Fibroblast of lung (primary cell): ENCODE measurements at places on chromosomes 3 and 15. TPM values are rescaled to one million over a fixed set of nuclear protein-coding genes. Genes with fewer than 3 reads are reported as not detected.

- DNase-seq = no peak
Measured at GRCh38 chr15:76961268-76962011, 29.9 kb downstream of the RCN2 start.

- DNase-seq = no peak
Measured at GRCh38 chr15:38622908-38623307, 58.3 kb upstream of the RASGRP1 start.

DNA sequence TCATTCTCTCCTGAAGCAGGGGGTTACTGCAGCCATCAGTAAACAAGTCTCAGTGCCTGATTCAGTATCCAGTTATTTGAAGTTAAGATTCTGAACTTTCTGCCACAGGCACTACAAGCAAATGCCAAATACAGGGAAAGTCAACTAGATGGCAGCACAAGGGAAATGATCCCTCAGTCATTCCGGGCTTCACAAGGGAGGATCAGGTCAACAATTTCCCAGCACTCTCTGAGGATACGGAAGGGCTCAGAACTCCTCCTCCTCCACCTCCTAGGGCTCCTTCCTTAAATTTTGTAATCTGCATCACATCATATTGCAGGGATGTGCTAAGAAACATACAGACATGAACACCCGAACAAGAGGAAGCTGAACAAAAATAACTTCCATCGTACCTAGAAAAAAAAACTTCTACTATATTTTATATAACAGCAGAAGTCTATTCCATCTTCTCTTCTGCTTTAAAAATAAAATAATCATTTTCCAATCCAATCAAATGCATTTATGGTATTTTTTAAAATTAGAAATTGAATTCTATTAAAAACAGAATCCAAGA, 187.1 kb downstream of the FMN1 start:
- DNase-seq = peak; percentile 57

GRCh38 chr3:17009826-17010225, 125.1 kb downstream of the PLCL2 start:
- DNase-seq = peak; percentile 24

- no peak for DNase-seq
Measured at GRCh38 chr3:149214702-149215101, 6.9 kb downstream of the CP start.

DNA sequence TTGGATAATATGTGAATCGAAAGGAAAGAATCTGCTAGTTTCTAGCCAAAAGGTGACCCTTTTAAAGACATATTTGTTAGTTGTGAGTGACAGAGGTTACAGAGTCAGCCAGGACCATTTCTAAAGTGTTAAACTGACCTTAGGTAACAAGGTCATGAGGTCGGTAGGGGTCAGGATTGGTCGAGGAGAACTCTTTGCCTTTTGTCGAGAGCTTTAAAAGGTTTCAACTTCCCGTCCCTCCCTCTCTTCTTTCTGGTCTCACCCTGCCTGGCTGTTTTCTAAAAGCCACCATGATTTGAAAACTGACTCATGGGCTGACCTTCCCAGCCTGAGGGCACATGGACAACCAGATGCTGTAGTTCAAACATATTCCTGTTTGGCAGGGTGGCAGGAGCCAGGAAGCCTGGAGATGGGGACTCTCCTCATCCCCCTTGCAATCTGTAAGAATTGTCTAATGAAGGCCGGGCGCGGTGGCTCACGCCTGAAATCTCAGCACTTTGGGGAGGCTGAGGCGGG, 25.8 kb upstream of the PRTG start:
- DNase-seq = no peak

DNA sequence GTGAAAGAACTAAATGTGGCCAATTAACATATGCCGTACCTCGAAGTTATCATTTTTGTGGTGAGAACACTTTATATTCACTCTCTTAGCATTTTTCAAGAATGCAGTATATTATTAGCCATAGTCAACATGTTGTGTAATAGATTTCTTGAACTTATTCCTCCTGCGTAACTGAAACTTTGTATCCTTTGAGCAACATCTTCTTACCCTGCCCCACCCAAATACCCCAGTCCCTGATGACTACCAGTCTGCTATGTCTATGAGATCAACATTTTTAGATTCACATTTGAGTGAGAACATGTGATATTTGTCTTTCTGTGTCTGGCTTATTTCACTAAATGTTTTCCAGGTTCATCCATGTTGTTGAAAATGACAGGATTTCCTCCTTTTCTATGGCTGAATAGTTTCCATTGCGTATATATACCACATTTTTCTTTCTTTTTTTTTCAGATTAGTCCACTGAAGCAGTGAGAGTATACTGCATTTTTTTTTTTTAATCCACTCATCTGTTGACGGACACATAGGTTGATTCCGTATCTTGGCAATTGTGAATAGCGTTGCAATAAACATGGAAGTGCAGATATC, 12.7 kb upstream of the KBTBD8 start:
- DNase-seq = no peak

DNA sequence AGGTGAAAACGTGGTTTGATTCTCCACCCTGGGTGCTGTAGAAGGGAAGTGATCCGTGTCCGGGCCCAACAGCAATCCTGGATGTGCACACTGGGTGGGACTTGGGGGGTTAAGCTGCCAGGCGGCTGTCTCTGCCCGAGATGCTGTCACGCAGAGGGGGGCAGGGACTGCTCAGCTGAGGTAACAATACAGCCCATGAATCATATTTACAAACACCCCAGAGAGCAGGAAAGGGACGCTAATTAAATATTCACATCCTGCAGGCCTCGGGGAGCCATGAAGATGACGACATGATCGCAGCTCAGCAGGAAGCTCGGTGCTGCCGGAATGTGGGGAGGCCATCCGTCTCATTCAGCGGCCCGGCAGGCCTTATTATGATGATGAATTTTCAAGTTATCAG, 17.9 kb upstream of the CRABP1 start:
- DNase-seq = peak; percentile 80

GRCh38 chr15:95162967-95163531, 931.7 kb downstream of the MCTP2 start:
- DNase-seq = peak; percentile 92

DNA sequence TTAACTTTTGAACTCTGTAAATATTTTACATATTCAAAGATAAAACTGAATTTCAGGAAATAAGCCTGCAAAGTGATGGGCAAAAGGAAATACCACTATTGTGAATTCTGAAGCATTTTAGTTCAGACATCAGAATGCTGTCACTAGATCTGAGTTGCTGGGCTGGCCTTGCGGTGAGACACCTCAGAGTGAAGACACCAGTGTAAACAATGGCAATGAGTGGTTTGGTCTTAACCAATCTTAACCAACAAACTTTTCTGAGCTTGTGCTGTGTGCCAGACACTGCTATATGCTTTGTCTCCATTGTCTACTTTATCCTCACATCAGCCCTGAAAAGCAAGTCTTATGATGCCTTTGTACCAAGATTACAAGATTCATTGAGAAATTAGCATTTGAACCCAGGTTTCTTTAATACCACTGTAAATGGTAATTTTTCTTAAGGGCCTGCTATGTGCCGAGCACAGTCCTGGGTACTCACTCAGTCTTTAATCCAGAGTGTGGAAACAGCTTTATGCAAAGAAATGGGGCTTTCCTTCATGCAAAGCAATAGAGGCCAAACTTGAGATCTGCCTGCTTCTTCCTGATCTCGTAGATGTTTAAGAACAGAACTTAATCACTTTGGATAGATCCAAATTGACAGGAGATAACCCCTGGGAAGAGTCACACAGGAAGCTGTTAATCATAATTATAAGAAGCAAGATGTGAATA, 55.0 kb downstream of the TMEM39A start:
- DNase-seq = no peak

- peak; percentile 87 for DNase-seq
Measured at GRCh38 chr15:35626571-35627318, 80.8 kb upstream of the DPH6 start.

GRCh38 chr15:31263751-31264558, 62.7 kb upstream of the KLF13 start:
- no peak for DNase-seq

DNA sequence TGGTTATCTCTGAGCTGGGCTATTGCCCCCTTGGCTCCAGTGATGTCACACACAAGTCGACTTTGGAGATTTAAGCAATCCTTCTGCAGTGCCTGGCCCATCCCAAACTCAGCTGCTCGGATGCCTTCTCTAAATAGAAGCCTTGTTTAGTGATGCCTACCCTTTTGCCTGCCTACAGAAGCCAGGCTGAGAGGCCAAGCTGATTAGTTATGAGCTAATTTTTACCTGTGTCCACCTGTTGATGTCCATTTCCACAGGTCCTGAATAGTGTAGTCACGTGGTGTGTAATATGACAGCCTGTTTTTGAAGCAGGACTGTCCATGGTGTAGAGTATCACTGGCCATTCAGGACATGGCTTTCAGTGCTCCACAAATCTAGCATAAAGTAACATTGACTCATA, 45.5 kb downstream of the SSUH2 start:
- no peak for DNase-seq

- DNase-seq = no peak
Measured at GRCh38 chr15:69299451-69299886, 757 bp downstream of the PAQR5 start.

GRCh38 chr3:13219077-13219901, 146.1 kb upstream of the IQSEC1 start:
- DNase-seq = peak; percentile 5

GRCh38 chr3:179322286-179323196, at the start of gene ZNF639:
ZNF639 (plus strand) TSS chr3:179323031; CDS start chr3:179328294, 5,263 bp downstream.
- peak; percentile 86 for DNase-seq

DNA sequence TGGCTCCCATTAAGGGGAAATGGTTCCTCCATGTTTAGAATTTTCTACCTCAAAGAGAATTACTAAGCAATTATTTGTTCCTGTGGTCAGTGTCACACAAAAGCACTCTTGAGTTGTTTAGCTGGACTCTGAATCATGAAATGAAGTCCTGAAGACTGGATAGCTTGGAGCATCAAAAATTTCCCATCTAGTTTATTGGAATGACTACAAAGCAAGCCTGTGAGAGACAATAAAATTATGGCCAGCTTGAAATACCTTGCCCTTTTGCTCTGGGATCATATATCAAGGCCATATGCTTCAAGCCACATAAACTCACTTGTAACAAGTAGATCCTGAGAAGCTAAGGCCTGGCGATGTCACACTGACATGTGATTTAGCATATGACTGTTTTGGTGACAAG, 292.3 kb downstream of the TIGIT start:
- DNase-seq = no peak

GRCh38 chr3:57752307-57752706, 3.8 kb upstream of the SLMAP start:
- DNase-seq = no peak

- DNase-seq = peak; percentile 67
Measured at GRCh38 chr3:4350789-4351163, 47.6 kb downstream of the SETMAR start.

KBTBD12 gene
- not detected in 2 replicates for total RNA-seq

SCN11A gene
- total RNA-seq = under 0.01 and 0.17 TPM in 2 replicates

EPHB1 gene
- total RNA-seq = 0.50 TPM in 1 of 2 replicates, not detected in the other

SCG5 gene
- total RNA-seq = 39.8 and 46.2 TPM in 2 replicates

ZNF717 gene
- 18.2 and 23.8 TPM in 2 replicates for total RNA-seq

TLR9 gene
- total RNA-seq = under 0.01 TPM in 1 of 2 replicates, not detected in the other

GP5 gene
- total RNA-seq = under 0.01 and 0.17 TPM in 2 replicates

ANKUB1 gene
- not detected in 2 replicates for total RNA-seq

XRN1 gene
- 40.3 and 55.7 TPM in 2 replicates for total RNA-seq
